ENCODE measurements at places on chromosomes 6 and 20.
A peak's percentile ranks its signal among the peaks of the same experiment; 100 is the strongest.

- DNase-seq = no peak
Measured at GRCh38 chr6:36493859-36494258, 51.1 kb downstream of the KCTD20 start.

- peak; percentile 71 for DNase-seq
Measured at GRCh38 chr6:35737413-35738211, 780 bp downstream of the ARMC12 start.

DNA sequence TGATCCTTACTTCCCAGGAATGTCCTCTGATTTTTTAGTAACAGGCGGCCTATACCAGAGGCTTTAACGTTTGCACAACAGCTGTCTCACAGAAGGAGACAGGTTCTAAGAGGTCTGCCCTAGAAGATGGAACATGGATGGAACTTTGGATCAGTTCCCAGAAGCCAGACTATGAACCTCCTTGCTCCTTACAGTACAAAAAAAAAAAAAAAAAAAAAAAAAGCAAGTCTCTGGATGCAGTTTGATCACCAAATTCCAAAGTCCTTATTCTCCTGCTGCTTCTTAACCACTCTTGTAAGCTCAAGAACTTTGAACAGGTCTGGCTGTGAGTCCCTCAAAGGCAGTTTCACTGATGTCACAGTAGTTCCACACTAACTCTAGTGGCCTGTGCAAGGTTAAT lies 2.0 kb upstream of the TRMT11 start:
- DNase-seq = no peak

- no peak for DNase-seq
Measured at GRCh38 chr6:53432318-53433161, 83.8 kb upstream of the ELOVL5 start.

GRCh38 chr20:11352041-11352440 lies 565.7 kb upstream of the BTBD3 start:
- no peak for DNase-seq

- DNase-seq = no peak
Measured at GRCh38 chr20:7010527-7010926, 243.0 kb downstream of the BMP2 start.

GRCh38 chr6:63213325-63213724 lies 2.1 kb downstream of the FKBP1C start:
- no peak for DNase-seq

DNA sequence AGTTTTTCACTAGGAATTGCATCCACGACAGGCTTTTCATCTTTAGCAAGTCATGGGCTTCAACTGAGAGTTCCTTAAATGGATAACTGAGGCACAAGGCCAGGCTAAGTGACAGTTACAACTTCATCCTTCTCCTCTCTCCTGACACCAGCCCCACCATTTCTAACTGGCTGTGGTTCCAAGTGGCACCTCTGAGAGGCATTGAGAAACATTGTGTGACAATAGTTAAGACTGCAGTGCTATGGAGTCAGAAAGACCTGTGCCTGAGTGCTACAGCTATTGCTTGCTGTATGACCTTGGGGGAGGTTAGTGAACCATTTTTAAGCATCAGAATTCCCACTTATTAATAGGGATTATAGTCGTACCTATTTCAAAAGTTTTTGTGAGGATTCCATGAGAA lies 26.2 kb upstream of the MLIP start:
- no peak for DNase-seq

DNA sequence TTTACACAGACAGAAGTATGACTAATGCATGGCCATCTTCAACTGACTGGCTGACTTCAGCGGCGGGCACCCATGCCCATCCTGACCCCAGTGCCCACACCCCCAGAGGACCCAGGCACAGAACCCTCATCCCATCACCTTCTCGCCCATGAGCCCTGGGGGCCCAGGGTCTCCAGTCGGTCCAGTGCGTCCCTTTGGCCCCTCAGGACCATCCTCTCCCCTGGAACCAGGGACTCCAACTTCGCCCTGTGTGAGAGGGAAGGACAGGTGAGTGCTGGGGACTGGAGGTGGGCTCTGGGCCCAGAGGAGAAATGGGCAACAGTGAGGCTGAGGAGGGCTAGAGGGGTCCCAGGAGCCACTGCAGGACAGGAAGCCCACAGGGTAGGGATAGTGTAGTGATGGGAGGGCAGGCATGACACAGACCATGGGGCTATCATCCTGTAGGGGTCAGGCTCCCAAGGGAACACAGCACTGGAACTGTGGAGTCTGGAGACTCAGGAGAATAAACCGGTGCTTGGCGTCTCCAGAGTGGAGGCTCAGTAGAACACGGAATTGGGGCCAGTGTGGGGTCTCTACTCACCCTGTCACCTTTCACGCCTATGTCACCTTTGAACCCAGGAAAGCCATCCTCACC lies 16.7 kb downstream of the COL11A2 start:
- no peak for DNase-seq

- DNase-seq = no peak
Measured at GRCh38 chr6:33784787-33785186, 4.1 kb downstream of the LEMD2 start.

DNA sequence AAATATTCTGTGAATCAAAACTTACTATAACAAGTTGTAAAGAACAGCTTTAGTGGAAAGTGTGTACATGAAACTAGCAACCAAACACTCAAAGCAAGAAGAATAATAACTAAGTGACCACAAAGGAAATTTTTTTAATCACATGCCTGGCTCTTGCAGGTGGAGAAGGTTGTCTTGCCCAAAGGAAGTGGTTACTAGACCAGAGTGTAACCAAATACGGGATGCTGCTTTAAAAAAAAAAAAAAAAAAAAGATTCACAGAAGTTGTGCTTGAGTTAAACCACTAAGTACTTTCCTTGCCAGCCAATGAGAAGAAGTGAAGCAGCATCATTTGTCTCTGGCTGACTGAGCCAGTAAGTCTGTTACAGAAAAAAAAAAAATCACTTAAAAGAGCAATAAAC lies 19.1 kb upstream of the HLA-DQB1 start:
- DNase-seq = peak; percentile 76
